Liver (tissue), 10 donors: ENCODE measurements at places on chromosomes 13 and 19. TPM values are rescaled to one million over a fixed set of nuclear protein-coding genes. Genes with fewer than 3 reads are reported as not detected.

IL11 gene
- total RNA-seq, result not detected

DNA sequence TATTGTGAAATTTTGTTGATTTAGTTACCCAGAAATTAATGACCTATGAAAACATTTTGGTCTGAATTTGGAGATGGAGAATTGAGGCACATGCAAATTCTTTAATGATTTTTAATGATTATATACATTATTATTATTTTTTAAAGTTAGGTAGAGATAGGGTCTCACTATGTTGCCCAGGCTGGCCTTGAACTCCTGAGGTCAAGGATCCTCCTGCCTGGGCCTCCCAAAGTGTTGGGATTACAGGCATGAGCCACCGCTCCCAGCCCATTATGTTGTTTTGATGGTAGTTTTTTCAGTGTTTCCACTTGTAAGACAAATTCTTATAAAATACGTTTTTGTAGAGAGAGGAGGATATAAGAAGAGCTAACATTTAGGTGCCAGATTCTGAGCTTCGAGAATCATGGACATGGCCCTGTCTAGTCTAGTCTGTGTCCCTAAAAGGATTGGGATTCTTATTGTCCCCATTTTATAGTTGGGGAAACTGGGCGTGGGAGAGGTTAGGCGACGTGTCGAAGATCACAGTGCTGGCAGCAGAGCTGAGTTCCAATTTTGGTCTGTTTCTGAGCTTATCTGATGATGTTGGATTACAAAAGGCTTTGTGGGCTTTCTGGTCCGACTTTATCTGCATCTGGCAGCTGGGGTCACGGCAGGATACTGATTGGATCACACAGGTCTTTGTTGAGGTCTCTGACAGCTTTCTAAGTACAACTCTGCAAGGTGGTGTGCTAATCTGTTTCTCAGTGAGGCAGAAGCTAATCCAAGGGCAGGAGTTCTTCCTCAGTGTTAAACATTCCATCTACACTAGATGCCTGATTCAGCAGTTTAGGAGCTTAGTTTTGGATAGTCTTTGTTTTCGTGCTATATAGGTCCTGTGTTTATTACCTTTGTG, 7.5 kb upstream of the WDR88 start:
- DNase-seq, result no peak

DNA sequence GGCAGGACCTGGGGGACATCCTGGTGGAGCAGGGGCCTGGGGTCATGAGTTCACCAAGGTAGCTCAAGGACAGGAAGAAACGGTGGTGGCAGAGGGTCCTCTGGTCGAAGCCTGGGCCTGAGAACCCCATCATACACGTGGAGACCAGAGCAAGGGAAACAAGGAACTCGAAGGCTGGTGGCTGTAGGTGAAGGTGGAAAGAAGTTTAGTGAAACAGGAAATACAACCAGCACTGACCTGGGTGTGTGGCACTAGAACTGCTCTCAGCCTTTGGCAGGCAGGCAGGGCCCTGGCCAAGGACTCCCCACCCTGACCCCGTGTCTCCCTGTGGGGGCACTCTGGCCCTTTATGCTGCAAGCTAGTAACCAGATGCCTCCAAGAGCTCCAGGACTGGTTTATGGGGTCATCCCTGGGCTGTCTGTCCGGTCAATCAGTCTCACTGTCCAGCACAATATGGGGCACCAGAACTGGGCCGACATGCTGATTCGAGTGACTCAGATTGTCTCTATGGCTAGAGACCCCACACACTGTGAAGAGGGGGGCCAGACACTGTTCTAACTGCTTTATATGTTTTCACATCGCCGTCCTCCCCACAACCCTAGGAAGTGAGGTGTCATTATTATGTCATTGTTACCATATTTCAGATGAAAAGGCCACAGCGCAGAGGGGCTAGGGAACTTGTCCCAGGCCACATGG, 3.8 kb downstream of the COX6B2 start:
- no peak for DNase-seq

DNA sequence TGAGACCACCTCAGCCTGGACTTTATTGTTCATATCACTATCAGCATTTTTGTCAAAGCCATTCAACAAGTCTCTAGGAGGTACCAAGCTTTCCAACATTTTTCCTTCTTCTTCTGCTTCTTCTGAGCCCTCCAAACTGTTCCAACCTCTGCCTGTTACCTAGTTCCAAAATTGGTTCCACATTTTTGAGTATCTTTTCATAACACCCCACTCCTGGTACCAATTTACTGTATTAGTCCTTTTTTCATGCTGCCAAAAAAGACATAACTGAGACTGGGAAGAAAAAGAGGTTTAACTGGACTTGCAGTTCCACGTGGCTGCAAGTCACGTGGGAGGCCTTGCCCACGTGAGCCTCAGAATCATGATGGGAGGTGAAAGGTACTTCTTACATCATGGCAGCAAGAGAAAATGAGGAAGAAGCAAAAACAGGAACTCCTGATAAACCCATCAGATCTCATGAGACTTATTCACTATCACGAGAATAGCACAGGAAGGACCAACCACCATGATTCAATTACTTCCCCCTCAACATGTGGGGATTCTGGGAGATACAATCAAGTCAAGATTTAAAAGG, 215.1 kb downstream of the PCDH17 start:
- no peak for DNase-seq

LPAR6 gene
- 12.4 TPM for total RNA-seq

RCBTB1 gene
- 9.0 TPM for total RNA-seq

- peak; percentile 65 for DNase-seq
Measured at GRCh38 chr19:1408300-1409203, 1.2 kb downstream of the DAZAP1 start.

DNA sequence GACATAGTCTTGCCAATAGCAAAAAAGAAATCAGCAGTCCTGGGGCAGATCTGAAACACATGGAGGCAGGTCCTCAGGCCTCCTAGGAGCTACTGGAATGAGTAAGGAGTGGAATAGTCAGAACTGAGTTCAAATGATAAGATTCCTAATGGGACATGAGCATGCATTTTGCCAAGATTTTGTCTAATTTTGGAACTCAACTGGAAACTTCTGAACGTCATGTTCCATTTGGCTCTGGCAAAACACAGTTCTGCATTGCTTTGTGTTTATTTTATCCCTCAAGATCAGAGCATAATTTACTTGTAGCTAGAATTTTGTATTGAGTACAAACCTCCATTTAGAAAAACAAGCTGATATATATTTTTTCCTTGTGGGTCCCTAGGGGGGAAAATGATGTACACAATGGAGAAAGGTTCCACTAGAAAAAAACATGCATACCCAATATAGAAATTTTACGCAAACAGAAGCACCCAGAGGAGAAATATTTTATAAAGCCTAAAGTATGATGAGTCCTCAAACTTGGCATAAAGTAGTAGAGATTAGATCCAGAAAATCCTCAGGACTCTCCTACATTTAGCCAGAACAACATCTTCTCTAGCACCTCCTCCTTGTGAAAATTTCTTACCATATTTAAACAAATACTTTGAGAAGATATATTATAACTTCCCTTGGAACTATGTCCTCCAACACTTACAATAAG, 149.0 kb upstream of the SERP2 start:
- no peak for DNase-seq

DNA sequence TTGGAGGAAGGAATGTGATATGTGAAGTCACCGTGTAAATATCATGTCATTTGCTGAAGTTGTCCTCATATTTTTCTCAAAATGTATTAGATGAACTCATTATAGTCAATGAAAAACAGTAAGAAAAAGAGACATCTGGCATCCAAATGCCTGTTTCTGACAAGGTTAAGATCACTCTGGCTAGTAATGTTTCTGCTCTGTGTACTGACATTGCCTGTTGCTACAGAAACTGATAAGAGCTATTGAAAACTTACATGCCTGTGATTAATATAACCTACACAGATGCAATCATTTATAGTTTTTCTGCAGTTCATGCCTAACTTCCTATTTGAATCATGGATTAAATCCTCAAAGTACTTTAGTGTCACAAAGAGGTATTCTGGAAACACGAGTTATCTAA, 249.8 kb downstream of the NBEA start:
- no peak for DNase-seq

IL4I1 gene
- total RNA-seq, result 0.08 TPM

GRCh38 chr13:112248862-112249592, 127.1 kb upstream of the SPACA7 start:
- DNase-seq, result peak; percentile 9

GRCh38 chr13:20721058-20721453, 17.6 kb downstream of the IL17D start:
- DNase-seq, result no peak

DNA sequence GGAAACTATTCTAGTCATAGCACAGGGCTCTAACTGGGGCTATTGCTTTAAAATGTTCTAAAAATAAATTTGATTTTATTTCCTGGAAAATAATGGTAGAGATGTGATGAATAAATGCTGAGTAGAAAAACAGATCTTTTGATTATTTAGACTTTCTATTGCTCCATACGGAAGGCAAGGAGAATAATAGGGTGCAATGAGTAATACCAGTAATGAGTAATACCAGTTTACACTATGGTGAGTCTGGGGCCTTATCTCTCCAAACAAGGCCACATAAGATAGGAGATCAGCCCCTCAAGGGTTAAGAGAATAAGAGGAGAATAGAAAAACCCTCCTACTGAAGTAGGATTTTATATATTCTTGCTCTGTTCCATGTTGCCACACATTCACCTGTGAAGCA, 390.4 kb downstream of the KLF5 start:
- DNase-seq, result no peak

KLK1 gene
- not detected for total RNA-seq

DNA sequence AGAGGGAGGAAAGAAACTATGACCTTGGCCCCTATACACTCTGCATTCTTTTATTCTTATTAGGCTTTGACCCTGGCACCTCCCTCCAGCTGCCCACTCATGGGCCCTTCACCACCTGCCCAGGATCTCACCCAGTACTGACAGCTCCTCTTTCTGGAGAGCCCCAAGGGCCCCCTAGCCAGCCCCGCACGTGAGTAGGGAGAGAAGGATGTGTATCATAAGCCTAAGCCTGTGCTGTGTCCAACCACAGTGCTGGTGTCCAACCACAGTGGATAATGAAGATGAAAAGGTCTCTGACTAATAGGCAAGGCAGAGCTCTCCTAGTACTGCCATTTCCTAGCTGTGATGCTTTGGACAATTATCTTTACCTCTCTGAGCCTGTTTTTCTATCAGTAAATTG, 4.2 kb downstream of the DMRTC2 start:
- no peak for DNase-seq

CD209 gene
- total RNA-seq, result 1.6 TPM

CATSPERD gene
- not detected for total RNA-seq

GRCh38 chr13:51348069-51348967, 8.8 kb downstream of the SERPINE3 start:
- DNase-seq, result no peak

- no peak for DNase-seq
Measured at GRCh38 chr19:47209319-47210179, 21.4 kb downstream of the BBC3 start.

- DNase-seq, result no peak
Measured at GRCh38 chr13:79999601-80000000, 341.3 kb downstream of the SPRY2 start.

ATP4A gene
- not detected for total RNA-seq

ZNF468 gene
- 7.4 TPM for total RNA-seq

DNA sequence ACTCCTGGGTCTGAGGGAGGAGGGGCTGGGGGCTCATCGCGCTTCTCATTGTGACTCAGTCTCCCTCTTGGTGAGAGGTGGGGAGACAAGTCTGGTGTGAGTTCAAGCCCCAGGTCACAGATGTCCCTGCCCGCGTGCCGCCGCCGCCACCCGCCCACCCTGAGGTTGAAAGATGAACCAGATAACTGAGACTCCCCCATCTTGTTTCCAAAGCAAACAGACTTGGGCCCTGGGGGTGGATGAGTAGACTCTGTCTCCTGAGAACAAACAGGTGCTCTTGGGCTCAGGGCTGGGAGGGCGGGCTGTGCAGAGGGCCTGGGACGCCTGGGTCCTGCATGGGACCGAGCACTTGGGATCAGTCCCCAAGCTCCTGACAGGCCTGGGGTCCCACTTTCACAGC, 567 bp downstream of the SBK2 start:
- DNase-seq, result no peak

YJEFN3 gene
- 0.75 TPM for total RNA-seq

FARP1 gene
- total RNA-seq, result 29.4 TPM

DNA sequence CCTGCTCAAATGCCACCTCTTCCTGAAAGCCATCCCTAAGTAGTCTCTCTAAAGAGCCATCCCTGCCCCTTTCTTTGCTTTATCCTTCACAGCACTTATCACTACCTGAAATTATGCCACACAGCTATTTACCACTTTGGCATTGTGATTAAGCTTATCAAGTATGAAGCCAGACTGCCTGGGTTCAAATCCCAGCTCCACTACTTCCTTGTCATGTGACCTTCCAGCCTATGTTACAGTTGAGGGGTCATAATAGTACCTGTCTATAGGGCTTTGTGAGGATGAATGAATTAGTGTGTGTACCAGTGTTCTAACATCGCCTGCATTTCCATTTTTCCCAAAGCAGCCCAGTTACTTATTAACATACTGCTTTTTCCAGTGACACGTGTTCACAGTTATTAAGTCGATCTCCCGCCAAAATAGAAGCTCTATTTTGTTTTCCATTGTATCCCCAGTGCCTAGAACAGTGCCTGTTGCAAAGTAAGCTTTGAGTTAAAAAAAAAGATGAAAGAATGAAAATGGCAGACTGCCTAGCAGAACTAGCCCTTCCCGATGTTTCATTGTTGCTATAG, 32.8 kb downstream of the ZSWIM9 start:
- no peak for DNase-seq

GARIN5A gene
- 0.70 TPM for total RNA-seq

DNA sequence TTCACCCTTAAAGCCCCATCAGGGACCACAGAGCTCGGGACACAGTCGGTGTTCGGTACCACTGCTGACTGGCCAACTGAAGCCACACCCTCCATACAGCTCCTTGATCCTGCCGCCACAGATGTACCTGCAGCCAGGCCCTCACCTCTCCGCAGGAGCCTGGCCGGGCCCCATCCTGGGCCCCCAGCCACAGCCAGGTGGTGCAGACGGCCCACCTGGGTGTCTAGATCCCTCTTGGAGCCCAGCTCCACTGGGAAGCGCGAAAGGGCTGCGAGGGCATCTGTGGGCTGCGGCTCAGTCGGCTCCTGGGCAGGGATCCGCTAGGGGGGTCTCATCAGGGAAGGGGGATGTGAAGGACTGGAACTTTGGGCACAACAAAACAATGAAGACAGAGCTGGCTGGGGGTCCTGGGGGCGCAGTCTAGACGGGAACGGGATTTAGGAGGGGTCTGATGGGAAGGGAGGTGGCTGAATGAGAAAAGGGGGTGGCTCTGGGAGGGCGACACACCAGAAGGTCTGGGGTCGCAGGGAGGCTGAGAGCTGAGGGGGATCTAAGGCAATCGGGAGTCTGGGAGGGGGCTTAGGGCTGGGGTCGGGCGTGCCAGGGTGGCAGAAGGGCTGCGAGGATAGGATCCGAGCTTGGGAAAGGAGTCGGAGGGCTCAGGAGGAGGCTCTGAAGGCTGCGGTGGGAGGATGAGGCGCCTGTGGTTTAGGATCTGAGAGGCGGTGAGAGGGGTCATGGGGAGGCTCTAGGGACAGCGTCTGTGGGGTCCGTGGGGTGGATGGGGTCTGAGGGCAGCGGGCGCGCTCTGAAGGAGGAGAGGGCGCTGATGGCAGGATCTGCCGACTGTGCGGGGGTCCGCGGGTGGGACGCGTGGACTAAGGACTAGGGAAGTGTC, 15.8 kb downstream of the PRODH2 start:
- DNase-seq, result no peak

CYP2A7 gene
- total RNA-seq, result not detected
